CD4-positive, alpha-beta T cell treated with Interleukin-4 for 1 hour (primary cell): ENCODE measurements at places on chromosomes 16 and 17.

DNA sequence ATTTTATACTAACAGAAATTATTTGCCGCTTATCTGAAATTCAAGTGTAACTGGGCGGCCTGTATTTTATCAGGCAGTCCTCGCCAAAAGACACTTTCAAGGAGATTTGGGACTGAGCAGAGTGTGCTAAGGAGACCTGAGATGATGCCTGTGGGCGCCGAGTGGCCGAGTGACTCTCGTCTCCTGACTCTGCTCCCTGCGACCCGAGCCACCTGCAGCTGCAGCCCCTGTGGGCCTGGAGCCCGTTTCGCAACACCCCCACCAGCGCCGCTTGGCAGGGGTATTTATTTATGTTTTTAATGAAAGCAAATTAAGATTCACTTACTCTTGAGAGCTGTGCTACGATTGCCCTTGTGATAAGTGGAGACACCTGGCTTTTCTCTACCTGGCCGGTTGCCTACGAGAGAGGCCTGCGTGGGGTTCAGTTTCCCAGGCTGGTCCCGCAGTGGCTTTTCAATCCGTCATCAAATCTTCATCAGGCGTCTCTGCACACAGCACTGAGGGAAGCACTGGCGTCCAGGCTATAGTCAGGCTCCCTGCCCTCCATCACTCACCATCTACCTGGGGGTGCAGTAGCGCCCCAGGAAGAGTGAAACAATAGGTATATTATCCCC lies 124.0 kb downstream of the SEC14L1 start:
- DNase-seq: no peak

DNA sequence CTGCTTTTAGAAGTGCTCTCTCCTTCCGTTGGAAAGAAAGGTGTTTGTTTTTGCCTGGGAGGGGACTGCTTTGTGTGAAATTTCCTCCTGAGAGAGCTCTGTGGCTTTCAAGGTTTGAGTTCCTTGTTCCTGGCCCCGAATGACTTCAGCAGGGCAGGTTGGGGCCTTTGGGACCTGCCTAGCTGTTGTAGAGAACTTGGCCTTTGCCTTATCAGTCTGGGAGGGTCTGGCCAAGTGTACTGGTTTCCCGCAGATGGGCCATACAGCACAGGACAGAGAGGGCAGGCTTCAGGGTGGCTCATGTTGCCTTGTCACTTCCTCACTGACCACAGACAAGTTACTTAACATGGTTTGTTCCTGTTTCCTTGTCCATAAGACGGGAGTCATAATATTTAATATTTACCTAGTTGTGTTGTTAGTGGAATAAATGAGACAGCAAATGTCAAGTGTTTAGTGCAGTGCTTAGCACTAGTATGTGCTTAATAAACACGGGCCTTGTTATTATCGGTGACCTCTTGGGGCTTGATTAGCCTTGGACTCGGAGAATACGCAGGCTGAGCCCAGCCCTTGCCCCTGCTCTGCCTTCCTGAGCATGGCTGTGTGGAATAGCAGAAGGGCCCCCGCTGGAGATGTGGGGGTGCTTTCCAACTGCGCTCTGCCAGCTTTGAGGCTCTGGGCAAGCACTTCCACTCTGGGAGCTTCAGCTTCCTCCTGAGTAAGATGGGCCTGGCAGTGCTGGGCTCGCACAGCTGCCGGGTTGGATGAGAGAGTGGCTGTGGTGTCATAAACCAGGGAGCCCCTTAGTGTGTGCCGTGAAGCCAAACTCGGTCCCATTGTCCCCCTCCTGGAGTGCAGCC lies 6.6 kb downstream of the PRSS8 start:
- peak; percentile 81 for DNase-seq

GRCh38 chr17:32525122-32525521 lies 38.3 kb downstream of the CDK5R1 start:
- no peak for DNase-seq

DNA sequence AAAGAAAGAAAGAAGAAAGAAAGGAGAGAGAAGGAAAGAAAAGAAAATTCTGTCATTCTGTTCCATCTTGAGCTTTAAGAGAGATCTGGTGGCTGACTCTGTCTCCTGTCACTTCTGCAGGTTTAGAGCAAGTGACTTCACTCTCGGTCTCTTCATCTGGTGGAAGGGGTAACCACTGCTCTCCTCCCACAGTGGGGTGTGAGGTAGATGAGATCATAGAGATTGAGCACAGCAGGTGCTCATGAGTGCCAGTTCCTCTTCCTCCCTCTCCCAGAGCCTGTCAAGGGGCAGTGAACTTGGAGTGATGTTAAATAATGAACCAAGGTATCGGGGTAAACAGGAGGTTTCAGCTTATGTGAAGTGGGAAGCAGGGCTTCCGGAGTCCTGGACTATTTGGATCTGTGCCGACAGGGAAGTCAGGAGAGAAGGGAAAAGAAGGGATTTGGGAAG lies 47.7 kb downstream of the BEAN1 start:
- peak; percentile 70 for DNase-seq

GRCh38 chr17:55345132-55345531 lies 76.5 kb downstream of the MMD start:
- no peak for DNase-seq

- no peak for DNase-seq
These were observed 961 bp upstream of the MAP3K3 start for GRCh38 chr17:63621229-63621683.

DNA sequence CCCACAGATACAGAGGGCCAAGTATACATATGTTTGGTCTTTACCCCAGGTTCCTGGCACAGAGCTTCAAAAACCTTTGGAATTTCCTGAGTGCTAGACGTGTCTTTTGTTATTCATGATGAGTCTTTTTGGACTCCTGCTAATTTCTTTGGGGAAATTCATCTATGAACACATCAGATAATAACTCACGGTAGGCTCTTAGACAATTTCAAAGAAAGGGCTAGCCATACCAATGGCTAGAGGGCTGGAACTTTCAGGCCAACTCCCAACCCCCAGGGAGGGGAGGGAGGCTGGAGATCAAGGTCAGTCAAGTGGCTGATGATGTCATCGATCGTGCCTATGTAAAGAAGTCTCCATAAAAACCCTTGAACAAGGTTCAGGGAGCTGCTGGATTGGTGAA lies 101.9 kb downstream of the STX8 start:
- no peak for DNase-seq

DNA sequence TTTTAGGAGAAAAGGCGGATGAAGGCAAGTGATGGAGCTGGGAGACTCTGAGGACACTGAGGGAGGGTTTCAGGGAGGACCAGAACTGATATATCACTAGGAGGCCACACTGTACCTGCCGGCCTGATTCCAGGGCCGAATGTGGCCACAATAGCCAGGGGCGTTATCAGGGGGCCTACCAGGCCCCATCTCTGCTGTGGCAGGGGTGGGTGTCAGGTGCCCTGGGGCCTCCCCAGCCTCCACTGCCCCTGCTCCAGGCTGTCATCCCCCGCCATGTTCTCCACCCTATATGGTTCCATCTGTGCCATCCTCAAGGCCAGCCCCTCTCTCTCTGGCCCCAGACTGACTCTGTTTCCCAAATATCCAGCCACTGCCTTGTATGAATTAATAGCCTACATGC lies 246.5 kb downstream of the GSG1L start:
- DNase-seq: no peak
